ENCODE measurements at places on chromosomes 3 and 15.

DNA sequence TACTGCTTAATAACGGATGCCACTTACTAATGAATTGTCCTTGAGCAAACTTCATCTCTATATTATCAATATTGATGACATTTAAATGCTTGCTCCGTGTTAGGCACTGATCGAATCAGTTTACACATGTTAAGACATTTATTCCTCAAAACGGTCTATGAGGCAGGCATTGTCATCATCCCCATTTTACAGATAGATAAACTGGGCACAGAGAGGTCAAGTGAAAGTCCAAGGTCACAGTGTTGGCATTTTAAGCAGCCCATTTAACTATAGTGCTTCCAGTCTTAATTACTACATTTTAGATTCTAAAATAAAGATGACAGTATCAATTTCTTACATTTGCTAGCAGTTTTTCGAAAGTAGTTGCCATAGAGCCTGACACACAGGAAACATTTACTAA, 966 bp upstream of the ABI3BP start:
- DNase-seq = no peak

DNA sequence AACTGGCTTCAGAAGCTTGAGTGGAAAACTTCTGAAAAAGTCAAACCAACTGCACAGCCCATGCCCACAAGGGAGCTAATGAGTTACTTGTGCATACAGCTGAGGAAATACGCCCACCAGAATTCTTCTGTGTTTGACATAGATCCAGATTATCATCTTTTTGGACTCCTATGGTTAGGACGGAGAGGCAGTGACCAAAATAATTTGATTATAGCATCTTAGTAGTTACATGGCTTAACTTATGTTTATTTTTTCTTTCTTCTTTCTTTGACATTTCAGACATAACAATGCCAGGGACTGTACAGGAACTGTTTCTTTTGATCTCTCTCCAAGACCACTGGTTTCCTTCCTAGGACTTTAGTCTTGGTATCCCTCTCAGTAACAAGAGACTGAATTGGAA, 246.1 kb upstream of the RASGRP1 start:
- DNase-seq = no peak

DNA sequence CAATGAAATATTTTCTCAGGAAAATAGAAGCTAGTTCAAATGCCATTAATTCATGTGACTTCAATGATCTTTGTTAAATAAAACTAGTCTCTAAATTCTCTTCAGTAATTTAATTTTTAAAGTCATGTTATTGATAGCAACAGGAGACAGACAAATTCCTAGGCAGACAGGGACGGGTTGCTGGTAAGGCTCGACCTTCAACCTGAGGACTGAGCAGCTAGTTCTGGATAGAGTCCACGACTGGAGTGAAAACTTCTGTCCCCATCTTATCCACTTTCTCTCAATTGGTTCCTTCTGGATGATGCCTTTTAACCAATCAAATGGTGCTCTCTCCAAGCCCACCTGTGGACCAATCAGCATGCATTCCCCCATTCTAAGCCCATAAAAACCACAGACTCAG, 43.8 kb upstream of the C2CD4B start:
- DNase-seq = no peak

GRCh38 chr3:69072928-69073327, 7.2 kb downstream of the UBA3 start:
- DNase-seq = no peak

DNA sequence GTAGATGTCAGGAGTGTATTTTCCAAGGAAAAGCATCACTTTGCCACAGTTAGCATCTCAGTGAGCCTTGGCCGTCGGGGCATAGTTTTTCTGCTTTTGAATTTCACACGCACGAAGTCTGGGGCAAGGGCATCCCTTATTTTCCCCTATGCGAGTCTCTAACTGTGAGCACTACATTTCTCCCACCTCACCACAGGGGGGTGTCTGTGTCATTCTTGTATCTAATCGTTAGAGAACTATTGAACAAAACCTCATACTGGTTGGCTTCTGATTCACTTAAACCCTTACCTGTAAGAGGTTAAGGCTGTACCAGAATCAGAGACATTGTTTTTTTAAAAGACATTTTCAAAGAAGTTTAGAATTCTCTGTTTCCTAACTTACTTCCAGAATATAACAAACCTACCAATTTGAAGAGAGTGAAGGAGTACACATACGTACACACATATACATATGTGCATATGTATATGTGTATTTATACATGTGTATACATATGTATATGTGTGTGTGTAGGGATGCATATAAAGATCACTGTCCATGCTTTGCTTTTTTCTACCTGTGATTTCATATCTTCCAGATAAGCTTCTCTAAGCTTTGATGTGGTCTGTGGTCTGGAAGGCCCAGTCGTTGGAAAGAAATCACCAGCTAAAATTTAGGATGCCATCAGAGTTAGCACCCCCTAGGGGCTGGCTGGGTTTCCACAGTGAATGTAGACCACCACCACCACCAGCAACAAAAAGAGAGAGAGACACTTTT, 49.4 kb downstream of the MYZAP start:
- DNase-seq = peak; percentile 5

DNA sequence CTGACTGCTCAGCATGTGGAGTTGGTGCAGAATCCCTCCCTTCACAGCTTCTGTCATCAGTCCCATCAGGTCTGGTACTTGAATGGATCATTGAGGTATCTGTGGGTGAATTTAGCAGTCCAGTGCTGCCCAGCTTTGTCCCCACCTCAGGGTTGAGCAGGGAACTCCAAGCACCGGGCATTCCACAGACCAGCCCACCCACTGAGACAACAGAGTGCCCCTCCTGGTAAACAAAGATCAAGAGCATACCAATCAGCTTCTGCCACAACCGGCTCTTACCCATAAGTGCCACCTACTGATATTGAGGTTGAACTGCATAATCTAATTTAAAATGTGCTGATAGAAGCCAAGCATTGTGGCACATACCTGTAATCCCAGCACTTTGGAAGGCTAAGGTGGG, 57.1 kb upstream of the FXR1 start:
- DNase-seq = no peak

- no peak for DNase-seq
These were observed 64.9 kb downstream of the GHSR start for GRCh38 chr3:172383306-172383796.

- no peak for DNase-seq
These were observed 405.6 kb downstream of the NTRK3 start for GRCh38 chr15:87850916-87851315.

- no peak for DNase-seq
These were observed 401.7 kb downstream of the TBC1D5 start for GRCh38 chr3:17340693-17341092.

Measured in neural crest cell (in vitro differentiated cells).